ENCODE measurements at places on chromosomes 13 and 19. TPM values are rescaled to one million over a fixed set of nuclear protein-coding genes. Genes with fewer than 3 reads are reported as not detected.
A peak's percentile ranks its signal among the peaks of the same experiment; 100 is the strongest.

DNA sequence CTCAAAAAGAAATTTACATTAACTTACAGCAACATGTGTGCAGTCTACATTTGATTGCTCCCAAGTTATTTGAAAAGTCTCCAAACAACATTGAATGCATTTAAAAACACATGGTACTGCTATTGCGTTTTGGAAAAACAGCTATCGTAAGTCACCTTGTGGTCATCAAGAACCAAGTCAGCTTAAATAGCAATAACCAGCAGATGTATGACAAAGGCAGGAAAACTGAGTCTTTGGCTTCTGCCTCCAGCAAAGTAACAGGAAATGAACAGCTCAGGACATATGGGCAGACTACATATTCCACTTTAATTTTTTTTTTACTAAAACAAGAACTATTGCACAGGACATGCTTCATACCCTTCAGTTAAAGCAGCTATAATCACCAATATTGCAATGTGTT lies 580.6 kb upstream of the SPRY2 start:
- DNase-seq = no peak

ZNF730 gene
- total RNA-seq = 21.4 TPM

MISP gene
- total RNA-seq = 0.83 TPM

OR7G1 gene
- total RNA-seq = not detected

DNA sequence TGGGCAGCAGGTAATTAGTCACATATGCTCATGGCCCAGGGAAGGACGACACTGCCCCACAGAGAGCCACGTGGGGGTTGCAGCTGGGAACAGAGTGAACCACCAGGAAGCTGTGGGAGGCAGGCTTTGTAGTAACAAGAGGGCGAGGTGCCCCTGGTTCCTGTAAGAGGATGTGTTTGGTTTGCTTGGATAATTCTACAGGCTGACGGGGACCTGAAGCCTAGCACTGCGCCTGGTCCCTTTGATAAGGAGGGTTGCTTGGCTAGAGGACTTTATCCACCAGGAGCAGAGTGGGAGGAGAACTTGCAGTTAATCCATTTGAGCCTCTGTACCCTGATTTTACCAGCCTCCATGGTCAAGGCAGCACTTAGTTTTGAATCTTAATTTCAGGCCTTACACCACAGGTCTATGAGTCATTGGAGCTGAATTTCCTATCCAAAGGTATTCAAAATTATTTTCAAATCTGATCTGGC lies 67.4 kb upstream of the CLDN10 start:
- DNase-seq = no peak

DNA sequence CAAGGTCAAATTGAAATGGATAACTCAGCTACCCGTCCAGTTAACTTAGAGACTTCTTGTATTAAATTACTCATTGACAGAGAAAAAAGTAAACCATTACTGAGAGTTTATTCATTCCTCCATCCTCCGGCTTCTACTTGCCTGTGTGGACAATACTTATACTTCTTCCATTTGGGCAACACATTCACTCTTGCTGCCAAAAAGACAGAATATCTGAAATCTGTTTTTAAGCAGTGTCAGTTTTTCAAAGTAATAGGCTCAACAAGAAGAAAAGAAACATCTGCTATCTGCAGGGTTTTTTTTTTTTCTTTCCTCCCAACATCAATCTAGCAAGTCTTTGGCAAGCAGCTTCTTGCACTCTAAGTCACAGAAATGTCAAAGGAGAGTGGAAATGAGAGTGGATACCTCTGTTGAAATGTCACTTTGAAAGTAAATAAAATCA lies 1142.8 kb downstream of the PCDH9 start:
- DNase-seq = no peak

DNA sequence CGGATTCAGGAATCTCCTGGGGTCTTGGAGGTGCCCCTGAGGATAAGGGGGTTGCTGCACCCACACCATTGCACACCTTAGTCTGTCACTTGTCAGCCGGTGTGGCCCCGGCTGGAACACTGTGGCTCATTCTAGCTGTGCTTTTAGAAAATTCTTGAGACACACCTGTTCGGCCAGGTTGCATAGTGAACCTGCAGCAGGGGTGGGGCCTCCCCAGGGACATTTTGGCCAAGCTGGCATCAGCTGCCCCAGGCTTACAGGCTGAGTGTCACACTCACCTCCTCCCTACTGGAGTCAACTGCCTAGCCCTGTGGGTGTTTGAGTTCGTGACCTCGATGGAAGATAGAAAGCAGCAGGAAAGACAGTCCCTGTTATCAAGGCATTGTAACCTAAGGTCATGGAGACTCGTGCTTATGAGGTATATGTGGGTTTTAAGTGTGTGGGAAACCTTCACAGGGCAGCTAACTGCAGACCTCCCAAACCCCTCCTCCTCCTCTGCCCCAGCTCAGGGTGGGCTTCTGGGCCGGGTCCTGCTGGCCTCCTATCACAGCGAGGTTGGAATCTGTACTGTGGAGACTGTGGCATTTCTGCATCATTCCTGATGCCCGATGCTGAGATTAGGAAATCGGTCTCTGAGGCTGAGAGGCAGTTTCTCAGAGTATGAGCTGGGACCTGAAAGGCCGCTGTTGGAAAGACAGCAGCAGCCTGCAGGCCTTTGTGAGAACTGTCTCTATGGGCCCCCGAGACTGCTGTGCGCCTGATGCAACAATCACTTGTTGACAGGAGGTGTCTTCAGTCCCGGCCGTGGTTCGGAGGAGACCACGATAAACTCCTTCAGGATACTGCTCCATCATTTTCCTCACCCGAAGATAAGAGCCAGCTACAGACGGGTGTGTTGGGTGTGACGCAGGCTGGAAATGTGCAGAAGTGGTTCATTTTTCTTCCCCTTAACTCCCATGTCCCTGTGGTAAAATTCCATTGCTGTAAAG lies 72.2 kb downstream of the ATP11A start:
- DNase-seq = no peak

MBD3L3 gene
- not detected for total RNA-seq

DNA sequence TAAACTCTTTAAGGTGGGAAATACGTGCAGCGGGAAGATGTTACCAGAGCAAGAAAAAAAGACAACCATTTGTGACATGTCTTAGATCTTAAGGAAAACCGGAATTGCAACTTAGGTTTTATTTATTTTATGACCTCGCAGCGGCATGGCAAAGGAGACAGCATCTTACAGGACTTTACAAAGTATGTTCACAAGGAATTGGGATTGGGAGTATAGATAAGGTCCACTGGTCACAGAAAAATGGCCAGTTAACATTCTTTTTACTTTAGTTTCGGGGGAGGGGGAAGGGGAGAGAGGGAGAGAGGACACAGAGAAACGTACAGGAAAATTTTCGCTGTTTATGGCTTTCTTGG lies 104.5 kb upstream of the DIAPH3 start:
- DNase-seq = no peak

CYP2S1 gene
- 159 TPM for total RNA-seq

COL5A3 gene
- total RNA-seq = 0.70 TPM

TNFRSF19 gene
- total RNA-seq = 2.7 TPM

DNA sequence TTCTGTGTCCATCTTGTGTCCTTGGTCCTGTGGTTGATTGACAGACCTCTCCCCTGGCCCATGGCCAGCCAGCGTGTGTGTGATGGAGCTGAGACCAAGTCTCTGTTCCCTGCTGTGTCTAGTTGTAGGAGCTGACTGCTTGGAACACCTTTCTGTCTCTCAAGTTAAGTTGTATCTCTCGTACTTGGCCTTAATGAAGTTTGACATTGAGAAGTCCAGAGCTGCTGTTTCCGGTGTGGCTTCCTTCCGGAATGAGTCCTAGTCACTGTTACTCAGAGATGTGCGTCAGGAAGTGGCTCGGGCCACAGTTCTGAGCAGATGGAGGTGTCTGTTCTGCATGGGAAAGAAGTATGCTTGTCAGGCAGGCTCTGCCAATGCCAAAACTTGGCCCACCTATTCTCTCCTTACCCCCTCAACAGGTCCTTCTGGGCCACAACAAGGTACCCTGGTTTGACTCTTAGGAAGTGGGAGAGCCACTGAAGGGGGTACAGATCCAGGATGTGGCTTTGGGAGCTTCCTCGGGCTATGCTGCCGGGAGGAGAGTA lies 54.3 kb downstream of the GATAD2A start:
- no peak for DNase-seq

GRCh38 chr19:17615889-17616685 lies 60.6 kb downstream of the COLGALT1 start:
- DNase-seq = peak; percentile 50

CRX gene
- total RNA-seq = 0.13 TPM

- peak; percentile 53 for DNase-seq
Observed at GRCh38 chr19:42175952-42176648, 41.4 kb downstream of the DEDD2 start.

FGF21 gene
- total RNA-seq = 0.55 TPM

SERTAD1 gene
- 9.3 TPM for total RNA-seq

GRCh38 chr13:50910485-50910805 lies 854 bp downstream of the RNASEH2B start:
- peak; percentile 61 for DNase-seq

ZNF491 gene
- 0.77 TPM for total RNA-seq

- no peak for DNase-seq
Observed at GRCh38 chr19:41018736-41019290, 27.7 kb downstream of the CYP2B6 start.

- DNase-seq = peak; percentile 80
Observed at GRCh38 chr19:28168557-28168956, 1044.4 kb downstream of the UQCRFS1 start.

- DNase-seq = no peak
Observed at GRCh38 chr19:38606131-38606530, 11.6 kb downstream of the MAP4K1 start.

DNA sequence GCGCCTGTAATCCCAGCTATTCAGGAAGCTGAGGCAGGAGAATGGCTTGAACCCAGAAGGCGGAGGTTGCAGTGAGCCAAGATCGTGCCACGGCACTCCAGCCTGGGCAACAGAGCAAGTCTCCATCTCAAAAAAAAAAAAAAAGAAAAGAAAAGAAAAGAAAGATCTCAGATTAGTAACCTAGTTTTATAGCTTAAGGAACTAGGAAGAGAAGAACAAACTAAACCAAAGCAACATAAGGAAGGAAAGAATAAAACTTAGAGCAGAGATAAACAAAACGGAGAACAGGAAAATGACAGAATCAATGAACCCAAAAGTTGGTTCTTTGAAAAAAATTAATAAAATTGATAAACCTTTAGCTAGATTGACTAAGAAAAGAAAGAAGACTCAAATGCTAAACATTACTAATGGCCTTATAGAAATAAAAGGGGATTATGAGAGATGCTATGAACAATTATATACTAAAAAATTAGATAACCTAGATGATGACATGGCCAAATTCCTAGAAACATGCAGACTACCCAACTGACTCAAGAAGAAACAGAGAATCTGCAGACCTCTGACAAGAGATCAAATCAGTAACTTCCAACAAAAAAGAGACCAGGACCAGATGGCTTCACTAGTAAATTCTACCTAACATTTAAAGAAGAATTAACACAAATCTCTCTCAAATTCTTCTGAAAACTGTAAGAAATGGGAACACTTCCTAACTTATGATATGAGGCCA lies 68.2 kb downstream of the CDADC1 start:
- no peak for DNase-seq

CFD gene
- total RNA-seq = 1.9 TPM

GTF2F1 gene
- total RNA-seq = 61.2 TPM

PSG11 gene
- not detected for total RNA-seq

DNA sequence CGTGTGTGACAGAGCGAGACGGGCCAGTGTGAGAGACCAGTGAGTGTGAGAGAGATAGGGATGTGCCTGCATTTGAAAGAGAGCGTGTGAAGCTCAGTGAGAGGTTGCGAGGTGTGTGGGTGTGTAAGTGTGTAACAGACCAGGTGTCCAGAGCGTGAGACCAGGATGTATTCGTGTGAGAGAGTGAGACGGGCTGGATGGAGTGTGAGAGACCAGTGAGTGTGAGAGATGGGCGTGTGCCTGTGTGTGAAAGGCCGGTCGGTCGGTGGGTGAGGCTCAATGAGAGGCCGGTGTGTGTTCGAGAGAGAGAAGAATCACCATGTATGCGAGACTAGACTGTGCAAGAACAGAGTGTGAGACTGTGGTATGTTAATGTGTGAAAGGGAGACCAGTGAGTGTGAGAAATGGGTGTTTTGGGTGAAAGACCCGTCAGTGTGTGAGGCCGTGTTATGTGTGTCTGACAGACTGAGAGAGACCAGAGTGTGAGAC lies 679 bp downstream of the ZNF471 start:
- no peak for DNase-seq

GRCh38 chr19:12797141-12797587 lies 4.4 kb downstream of the PRDX2 start:
- no peak for DNase-seq

MEIOSIN gene
- 0.07 TPM for total RNA-seq

- no peak for DNase-seq
Observed at GRCh38 chr19:1884291-1884718, 991 bp downstream of the ABHD17A start.

- DNase-seq = no peak
Observed at GRCh38 chr19:40625406-40626120, 24.4 kb downstream of the LTBP4 start.

DNA sequence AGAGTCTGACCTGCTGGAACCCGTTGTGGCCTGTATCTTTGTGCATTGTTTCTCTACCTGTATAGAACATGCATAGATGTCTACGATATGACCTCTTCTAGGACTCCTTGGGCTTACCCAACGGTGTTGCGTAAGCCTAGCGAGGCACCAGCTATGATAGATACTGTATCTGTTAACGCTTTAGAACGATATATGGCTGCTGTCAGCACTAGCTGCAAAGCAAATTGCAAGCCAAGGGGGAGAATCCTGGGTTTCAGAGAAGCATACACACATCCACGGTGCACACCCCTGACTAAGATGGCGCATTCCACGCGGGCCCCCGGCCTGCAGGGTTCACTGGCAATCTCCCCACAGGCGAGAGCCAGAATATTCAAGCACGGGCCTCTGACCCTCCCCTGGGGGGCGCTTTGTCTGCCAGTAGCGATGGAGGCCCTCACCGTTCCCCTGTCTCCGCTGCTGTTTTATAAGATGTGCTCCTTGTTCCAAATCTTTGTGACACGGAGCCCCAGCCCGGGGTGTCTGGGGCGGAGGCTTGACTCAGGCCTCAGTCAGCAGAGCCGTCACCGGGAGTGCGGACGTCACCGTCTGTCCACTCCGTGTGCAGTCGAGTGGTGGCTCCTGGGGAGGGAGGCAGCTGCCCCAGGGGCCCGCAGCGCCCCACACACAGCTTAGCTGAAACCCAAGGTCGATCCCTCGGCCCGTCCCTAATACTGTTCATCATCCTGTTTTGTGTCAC lies 12.9 kb upstream of the RPS15 start:
- no peak for DNase-seq

SH2D3A gene
- 17.9 TPM for total RNA-seq

- DNase-seq = peak; percentile 92
Observed at GRCh38 chr19:49157445-49158224, at the start of gene TRPM4. TSS of gene TRPM4 (plus strand) at chr19:49157792. CDS start at chr19:49157867, 75 bp downstream.

GRCh38 chr19:850221-850978 lies 1.7 kb upstream of the ELANE start:
- peak; percentile 42 for DNase-seq

Data from H9 (cell line).